ENCODE measurements at places on chromosomes 13 and 19.

DNA sequence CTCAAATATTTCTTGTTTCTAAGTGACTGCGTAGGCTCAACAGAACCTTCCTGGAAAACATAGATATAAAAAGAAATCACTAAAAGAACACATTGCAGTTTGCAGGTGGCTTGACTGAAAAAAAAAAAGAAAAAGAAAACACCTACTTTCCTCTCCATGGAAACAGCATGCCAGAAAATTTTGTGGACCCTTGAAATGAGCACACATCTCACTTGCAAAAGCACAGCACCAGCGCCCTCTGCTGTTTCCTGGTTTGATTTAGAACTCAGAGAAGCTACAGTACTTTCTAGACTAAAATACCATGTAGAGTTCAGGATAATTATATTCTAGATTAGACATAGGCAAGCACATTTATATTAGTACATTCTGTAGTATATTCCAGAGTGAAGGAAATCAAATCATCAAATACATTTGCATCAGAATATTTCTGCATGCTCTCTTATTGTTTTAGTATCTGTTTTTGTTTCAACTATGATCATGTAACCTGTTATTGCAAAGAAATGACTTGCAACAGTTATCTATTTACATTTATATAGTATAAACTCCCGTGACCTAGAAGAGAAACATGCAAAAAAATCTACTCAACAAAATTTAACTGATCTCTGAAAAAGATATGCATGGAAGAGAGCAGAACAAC is 22.3 kb upstream of the XPO4 start:
- peak; percentile 81 for DNase-seq

DNA sequence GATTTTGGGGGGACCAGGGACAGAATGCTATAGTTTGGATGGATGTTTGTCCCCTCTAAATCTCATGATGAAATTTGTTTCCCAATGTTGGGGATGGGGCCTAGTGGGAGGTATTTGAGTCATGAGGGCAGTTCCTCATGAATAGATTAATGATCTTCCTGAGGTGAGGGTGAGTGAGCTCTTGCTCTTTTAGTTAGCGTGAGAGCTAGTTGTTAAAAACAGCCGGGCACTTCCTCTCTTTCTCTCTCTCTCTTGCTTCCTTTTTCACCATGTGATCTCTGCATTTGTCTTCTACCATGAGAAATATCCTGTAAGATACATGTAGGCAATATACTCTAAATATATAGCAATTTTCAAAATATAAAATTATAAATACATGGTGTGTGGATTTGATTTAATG is 290.8 kb upstream of the PCDH9 start:
- DNase-seq = no peak

DNA sequence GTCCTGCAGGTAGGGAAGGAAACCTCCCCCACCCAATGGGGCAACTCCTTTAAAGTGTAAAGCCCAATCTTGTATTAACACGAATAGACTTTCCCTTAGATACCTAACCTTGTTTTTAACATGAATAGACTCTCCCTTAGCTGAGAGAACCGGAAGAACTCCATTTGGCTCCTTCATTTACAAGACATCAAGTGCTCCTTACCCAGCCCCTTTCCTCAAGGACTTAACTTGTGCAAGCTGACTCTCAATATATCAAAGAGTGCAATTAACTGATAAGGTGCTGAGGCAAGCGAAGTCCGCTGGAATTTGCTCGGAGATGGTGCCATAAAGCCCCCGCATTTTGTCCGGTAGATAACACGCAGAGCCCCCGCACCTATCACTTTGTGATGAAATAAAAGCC is 9.9 kb upstream of the ZNF90 start:
- no peak for DNase-seq

- peak; percentile 57 for DNase-seq
Measured at GRCh38 chr19:19217099-19217498, 5.3 kb downstream of the NCAN start.

DNA sequence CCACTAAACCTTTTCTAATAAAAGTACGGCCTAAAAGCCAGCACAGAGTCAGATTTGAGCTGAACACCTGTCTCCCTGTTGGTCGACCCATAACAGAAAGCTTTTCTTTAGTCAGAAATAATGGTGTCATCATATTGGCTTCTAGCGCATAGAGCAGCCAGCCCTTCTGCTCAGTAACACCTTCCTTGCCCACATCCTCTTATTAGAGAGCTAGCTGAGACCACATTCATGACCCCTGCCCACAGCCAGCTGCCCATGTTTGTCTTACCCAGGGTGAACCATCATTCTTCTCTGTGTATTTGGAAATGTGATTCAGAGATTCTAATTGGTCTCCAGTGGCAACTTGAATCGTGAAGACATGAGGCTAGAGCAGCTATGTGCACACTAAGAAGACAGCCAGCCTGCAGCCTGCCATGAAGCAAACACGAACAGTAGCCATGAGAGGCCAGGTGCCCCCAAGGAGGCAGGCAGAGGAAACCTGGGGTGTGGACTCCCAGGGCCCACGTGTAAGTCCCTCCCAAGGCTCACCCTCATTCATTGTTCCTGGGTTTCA is 82.3 kb upstream of the PDCD5 start:
- DNase-seq = no peak

DNA sequence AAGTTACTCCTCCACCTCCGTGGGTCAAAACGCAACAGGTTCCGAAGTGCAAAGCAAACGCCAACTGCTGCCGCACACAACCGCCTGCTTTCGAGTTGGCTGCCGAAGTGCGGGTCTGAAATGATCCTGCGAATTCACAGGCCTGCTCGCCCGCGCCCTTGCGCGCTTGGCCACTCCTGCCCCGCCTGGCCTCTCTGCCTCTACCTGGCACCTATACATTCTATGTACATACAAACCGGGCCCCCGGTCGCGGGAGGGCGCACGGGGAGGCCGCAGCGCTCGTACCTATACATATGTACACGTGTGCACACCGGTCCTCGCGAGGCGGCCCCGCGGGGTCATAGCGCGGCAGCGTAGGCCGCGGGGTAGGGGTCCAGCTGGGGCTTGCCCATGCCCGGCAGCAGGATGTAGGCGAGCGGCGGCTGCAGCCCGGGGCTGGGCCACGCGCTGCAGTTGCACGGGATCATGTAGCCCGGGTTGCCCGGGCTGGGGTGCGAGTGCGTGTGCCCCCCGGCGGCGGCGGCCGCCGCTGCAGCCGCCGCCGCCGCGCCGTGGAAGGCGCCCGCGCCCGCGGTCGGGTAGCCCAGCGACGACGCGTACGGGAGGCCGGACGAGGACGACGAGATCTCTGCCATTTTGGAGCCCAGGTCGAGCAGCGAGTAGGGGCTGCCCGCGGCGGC is 1.3 kb downstream of the SOX21 start:
- DNase-seq = no peak

- DNase-seq = no peak
Measured at GRCh38 chr13:27168906-27169657, 2.5 kb downstream of the USP12 start.

- no peak for DNase-seq
Measured at GRCh38 chr19:55287361-55288079, 3.7 kb downstream of the BRSK1 start.

- peak; percentile 73 for DNase-seq
Measured at GRCh38 chr13:77698201-77699058, 943 bp downstream of the SLAIN1 start.

- no peak for DNase-seq
Measured at GRCh38 chr19:42269478-42270345, 660 bp downstream of the CIC start.

GRCh38 chr19:534088-534487 is 2.5 kb downstream of the CDC34 start:
- no peak for DNase-seq

DNA sequence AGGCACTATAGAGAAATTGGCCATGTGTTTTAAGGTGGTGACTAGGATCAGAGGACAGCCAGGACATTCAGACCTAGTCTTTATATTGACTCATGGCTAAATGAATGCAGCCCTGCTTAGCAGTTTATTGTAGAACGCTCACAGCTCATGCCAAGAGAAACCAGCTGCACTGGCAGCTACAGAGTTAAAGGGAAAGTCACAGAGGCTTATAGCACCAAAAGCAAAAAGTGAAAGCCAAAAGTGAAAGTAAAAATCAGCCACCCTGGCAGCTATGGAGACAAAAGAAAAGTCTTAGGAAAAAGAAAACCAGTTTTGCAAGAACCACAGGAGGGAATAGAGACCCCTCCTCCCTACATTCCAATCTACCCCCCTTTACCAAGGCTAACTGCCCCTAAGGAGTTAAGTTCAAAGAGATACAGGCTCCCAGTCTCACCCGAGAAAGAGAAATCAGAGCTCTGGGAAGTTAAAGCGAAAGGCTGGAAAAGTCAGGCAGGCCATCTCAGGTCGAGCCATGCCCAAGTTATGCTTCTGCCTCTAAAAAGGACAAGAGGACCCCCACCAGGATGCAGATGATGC is 99.0 kb downstream of the ZNF429 start:
- peak; percentile 42 for DNase-seq

DNA sequence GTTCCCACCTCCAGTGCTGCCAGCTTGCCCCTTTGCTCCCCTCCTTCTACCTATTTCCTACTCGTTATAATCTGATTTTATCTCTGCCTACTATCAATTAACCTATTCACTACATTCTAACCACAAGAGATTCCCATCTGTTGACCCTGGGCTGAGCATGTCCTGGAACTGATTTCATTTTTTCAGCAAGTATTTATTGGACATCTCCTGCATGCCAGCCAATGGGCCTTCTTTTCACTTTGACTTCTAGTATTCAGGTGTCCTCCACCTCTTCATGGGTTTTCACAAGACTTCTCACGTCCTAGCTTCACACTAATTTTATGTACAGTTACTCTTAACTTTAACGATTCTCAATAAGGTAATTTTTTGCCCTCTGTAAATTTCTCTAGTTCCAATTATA is 282.7 kb upstream of the KLHL1 start:
- no peak for DNase-seq

DNA sequence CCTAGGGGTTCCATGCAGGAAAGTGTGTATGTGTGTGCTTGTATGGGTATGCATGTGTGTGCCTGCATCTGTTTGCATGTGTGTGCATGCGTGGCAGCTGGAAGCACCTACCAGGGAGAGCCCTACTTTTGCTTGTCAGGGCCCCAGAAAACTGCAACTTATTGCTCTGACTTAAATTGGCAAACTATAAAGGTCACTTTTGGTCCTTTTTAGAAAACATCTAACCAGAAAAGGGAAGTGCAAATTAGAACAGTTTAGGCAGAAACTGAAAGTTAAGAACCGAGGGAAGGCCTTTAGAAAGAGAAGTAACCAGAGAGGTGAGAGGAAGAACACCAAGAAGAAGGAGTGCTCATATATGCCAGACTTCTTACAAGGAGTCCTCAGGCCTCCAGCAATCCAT is 32.5 kb downstream of the DLEU7 start:
- peak; percentile 85 for DNase-seq

DNA sequence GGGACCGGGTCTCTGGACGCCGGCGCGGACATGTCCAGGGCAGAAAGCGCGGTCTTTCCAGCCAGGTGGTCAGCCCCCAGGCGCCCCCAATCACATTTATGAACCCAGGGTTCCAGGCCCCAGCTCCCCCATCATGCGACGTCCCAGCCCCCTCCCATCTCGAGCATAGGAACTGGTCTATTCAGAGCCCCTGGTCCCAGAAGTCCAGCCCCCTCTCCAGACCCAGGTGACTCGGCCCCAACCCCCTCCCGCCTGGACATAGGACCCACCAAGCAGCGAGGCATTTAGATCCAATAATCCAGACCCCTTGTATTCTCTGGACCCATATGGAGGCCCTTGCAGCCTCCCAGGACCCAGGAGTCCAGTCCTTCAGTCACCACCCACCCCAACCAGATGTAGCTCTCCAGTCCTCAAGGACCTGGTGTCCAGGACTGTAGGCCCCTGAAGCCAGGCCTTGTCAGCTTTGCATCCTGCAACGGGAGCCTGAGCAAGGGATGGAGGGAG is 501 bp downstream of the APLP1 start:
- no peak for DNase-seq

DNA sequence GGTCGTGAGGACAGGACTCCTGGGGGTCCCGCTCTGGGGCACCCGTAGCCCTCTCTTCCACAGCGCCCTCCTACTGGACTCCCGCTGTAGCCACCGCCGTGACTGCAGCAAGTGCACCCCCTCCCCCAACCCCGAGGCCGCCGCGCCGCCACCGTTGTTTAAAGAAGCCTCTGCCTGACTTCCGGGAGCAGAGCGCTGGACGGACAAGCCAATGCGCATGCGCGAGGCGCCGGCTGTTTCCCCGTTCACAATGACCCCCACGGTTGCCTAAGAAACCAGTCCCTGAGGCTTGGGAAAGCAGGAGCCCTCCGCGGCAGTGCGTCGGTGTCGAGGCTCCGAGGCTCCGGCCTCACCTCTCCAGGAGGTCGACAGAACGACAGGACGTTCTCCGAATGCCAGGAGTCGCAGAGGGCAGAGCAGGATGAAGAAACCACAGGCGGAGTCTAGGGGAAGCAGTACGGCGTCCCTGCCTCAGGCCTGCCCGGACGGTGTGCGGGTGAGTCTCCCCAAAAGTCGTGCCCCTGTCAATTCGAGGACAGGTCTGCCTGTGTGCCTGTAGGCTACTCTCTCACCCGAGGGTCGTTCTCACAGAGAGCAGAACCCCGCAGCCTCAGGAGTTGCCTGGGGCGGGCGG is 70.5 kb upstream of the ZNF420 start:
- no peak for DNase-seq

- no peak for DNase-seq
Measured at GRCh38 chr19:4988770-4989251, 19.9 kb downstream of the KDM4B start.

- DNase-seq = no peak
Measured at GRCh38 chr19:932648-933552, 7.1 kb downstream of the ARID3A start.

GRCh38 chr13:95479731-95480130 is 72.8 kb upstream of the CLDN10 start:
- DNase-seq = no peak

DNA sequence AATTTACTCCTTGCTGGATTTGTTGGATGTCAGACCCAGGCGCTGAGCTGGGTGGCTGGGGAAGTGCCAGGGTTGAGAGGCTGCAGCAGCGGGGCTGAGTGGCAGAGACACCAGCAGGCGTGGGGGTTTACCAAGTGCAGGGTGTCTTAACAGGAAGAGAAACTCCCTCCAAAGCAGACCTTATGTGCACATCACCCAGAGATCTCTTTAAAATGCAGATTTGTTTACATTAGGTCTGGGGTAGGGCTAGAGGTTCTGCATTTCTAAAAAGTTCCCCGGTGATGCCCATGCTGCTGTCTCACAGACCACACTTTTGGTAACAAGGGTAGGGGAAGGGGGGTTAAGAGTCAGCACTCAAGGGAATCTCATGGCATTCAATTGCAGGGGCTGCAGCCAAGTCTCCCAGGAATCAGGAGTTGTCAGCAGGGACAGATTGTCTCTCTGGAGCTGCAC is 80.7 kb upstream of the OLFM4 start:
- no peak for DNase-seq

DNA sequence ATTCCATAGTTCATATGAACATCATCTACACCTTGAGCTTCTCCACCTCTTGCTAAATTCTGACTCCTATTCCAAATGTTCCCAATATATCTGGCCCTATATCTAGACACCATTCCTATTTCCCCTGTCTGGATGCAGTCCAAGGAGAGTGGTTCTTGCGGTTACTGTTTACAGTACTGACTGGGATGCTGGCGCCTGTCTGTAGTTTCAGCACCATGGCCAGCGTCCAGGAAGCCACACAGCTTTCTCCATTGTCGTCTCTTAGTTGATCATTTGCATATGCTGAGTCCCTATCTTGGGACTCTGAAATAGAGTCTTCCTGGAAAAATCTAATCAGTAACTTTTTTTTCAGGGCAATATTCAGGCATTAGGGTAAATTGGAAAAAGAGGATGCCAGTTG is 14.9 kb downstream of the LAIR2 start:
- peak; percentile 61 for DNase-seq
